ENCODE measurements at places on chromosomes 13 and 19. TPM values are rescaled to one million over a fixed set of nuclear protein-coding genes. Genes with fewer than 3 reads are reported as not detected.

PRX gene
- total RNA-seq, result 3.2 TPM

CCDC70 gene
- total RNA-seq, result not detected

TEX29 gene
- not detected for total RNA-seq

DMKN gene
- total RNA-seq, result 131 TPM

LHB gene
- total RNA-seq, result not detected

EPS8L1 gene
- total RNA-seq, result 64.6 TPM

SRRM5 gene
- total RNA-seq, result 1.0 TPM

SELENOV gene
- total RNA-seq, result not detected

ATP1A3 gene
- total RNA-seq, result 0.52 TPM
